ENCODE measurements at places on chromosomes 2 and 18.

DNA sequence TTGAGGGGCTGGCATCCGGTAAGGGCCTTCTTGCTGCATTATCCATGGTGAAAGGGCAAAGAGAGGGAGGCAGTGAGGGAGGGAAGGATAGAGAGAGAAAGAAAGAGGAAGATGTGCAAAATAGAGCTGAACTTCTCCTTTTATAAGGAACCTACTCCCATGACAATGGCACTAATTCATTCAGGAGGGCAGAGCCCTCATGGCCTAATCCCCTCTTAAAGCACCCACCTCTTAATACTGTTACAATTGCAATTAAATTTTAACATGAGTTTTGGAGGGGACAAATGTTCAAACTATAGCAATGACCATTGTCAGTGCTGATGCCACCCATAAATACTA is 60.2 kb downstream of the CXCR4 start:
- DNase-seq, result no peak

- no peak for DNase-seq
These were observed 923 bp downstream of the FIGLA start for GRCh38 chr2:70789304-70790135.

GRCh38 chr2:29562896-29563295 is 358.5 kb downstream of the ALK start:
- no peak for DNase-seq

DNA sequence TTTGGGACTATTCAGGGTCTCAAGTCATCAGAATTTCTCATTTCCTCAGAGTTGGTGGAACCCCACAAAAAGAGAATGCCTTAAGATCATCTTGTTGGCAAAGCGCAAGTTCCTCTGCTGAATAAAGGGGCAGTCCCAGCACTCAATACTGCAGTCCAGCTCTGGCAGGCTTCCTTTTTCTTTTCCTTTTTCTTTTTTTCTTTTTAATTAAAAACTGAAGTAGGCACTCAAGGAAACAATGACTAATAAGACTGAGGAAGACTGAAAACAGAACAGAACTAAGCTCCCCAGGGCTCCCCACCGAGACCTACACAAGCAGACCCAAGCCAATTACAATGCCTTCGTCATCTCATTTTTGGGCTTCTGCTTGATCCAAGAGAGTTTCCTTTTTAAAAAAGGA is 82.0 kb downstream of the STK39 start:
- no peak for DNase-seq

- no peak for DNase-seq
These were observed 304.8 kb upstream of the FSIP2 start for GRCh38 chr2:185433824-185434223.

- DNase-seq, result no peak
These were observed 61.1 kb upstream of the ID2 start for GRCh38 chr2:8620611-8621382.

DNA sequence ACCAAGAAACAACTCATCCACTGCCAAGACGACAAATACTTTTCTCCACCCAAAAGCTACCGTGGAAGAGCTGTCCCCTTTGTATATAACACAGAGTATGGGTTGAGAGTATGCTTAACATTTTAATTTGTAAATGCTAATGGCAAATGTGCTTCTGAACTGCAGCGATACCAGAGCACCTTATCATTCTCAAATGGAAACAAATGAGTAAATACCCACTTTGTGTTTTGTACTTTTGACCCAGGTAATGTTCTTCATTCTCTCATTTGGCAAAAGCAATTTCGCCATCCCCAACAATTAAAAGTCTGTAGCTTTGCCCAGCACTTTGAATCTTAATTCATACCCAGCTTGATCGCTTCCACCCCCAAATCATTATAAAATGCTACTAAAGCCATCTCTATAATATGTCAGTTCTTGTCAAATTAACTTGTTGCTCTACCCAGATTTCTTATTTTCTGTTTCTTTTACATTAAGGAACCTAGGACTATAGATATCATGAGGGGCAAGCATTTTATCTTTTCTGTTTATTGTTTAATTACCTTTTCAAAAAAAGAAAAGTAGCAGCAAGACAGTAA is 6.2 kb upstream of the POU3F3 start:
- no peak for DNase-seq

DNA sequence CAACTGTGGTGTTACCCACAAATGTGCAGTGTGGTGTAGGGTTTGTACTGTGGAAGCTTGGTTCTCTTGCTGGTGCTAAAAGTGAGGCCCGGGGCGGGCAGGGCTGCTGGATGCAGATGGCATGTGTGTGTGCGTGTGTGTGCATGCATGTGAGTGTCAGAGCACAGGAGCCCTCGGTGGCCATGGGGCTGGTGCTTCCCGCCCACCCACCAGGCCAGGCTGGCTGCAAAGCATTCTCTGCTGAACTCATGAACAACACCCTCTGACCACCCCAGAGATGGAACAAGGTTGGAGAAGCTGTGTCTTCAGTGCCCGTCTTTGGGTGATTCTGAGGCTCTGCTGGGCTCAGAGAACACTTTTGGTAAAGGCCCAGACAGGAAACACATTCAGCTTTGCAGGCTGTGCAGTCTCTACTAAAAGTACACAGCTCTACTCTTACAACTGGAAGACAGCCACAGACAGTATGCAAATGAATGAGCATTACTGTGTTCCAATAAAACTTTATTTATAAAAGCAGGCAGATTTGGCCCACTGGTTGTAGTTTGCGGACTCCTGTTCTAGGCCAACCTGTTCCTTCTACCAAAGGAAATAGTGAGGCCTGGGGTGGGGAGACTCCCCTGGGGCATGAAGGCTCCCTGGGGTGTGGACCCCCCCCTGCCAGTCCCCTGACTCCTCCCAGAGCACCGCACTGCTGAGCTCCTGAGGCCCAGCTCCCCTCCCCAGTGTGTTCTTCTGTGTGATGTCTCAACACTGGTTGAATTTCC is 225.3 kb upstream of the HDAC4 start:
- no peak for DNase-seq

DNA sequence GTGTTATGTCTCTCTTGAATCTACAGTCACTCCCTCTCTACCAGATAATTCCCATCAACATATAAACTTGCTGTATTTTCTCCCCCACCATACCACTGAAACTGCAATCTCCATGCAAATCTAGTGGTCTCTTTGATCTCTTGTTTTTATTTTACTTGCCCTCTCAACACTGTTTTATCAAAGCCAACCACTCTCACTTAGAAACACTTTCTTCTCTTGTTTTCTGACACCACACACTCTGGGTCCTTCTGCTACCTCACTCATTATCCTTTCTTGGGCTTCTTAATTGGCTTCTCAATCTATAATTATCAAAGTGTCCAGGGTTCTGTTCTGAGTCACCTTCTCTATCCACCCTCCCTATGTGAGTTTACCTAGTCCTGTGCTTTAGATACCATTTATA is 2.0 kb upstream of the MCFD2 start:
- no peak for DNase-seq

DNA sequence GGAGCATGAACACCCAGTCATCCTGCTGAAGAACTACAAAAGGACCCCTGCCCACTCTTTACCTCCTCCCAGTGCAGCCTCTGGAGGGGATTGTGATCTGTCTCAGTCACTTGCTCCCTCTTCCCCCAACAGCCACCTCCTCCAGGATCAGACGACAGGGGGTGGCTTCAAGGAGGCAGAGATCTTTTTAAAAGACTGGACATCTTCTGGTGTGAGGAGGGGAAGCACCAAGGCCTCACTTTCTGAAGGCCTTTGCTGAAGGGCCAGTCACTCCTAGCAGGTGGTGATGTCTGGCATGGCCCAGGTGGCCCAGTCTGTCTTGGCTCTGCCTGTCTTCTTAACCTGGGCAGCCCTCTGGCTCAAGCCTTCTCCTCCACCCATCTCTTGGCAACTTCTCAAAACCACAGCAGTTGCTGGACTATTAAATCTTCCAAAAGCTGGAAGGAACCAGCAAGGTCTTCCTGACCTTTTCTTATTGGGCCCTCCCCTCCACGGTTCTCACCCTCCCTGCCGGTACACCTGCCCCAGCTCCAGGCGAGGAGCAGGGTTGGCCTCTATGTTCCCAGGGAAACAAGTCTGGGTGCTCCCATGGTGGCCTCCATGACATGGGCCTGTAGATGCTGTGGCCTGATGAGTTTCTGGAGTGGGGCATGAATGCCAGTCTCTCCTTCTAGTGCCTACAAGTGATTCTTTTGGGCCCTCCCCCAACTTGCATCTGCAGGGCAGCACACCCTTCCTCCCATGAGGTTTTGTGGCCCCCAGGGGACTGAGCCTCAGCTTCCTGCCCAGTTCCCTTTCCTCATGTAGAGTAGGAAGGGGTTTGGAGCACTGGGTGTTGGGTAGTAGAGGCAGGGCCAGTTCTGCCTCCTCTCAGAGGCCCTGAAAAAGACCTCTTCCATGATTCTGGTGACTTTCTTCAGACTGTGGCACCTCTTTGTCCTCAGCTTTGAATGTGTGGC is 5.0 kb upstream of the ATP6V1B1 start:
- no peak for DNase-seq

DNA sequence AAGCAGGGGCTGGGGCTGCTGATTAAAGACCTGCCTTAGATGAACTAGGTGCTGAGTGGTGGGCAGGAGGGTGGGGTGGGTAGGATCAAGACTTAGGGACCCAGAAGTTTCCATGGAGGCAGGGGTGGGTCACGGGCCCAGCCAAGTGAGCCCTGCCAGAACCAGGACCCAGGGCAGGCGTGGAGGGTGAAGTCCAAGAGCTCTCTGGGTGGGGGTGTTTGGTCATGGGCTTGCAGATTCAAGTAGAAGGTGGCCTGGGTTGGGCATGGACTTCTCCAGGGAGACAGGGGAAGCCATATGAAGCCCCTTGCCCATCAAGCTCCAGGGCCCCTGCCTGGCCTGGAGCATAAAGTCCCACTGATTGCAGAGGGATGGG is 168.8 kb downstream of the SMAD7 start:
- no peak for DNase-seq

GRCh38 chr2:30237966-30238800 is 6.8 kb downstream of the LBH start:
- DNase-seq, result no peak

DNA sequence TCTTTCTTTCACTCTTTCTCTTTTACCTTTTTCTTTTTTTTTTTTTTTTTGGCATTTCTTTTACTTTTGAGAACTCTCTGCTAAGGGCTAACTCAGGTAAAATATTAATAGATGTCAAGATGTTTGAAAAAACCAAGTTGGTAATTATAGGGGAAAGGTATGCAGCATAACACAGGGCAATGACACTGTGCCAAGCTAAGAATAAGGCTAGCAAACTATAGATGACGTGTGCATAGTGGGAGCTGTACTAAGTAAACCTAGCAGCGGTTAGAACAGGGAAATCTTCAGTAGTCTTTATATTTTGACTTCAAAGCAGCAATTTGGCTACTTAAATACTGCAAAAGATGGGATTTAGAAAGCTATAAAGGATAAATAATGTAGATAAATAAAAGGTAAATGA is 415.4 kb upstream of the RGPD4 start:
- no peak for DNase-seq

- no peak for DNase-seq
These were observed 721 bp downstream of the METTL5 start for GRCh38 chr2:169823996-169824372.

- DNase-seq, result no peak
These were observed 60.6 kb downstream of the DAW1 start for GRCh38 chr2:227932001-227932400.

- DNase-seq, result no peak
These were observed 235.9 kb upstream of the KCNJ3 start for GRCh38 chr2:154462634-154463033.

GRCh38 chr2:26639685-26640243 is 1.4 kb downstream of the CIB4 start:
- DNase-seq, result no peak

DNA sequence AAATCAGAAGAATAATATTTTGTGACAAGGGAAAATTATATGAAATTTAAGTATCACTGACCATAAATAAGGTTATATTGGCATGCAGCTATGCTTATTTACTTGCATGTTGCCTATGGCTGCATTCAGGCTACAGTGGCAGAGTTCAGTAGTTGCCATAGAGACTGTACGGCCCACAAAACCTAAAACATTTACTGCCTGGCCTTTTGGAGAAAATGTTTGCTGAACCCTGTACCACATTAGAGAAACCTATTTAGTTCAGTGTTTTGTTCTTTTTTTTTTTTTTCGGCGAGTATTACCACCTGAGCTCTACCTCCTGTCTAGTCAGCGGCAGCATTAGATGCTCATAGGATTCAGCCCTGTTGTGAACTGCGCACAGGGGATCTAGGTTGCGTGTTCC is 163.7 kb downstream of the MCFD2 start:
- no peak for DNase-seq

GRCh38 chr2:235216901-235217300 is 265.1 kb downstream of the SH3BP4 start:
- no peak for DNase-seq

- no peak for DNase-seq
These were observed 100.1 kb upstream of the ARHGAP15 start for GRCh38 chr2:143029141-143029540.

- DNase-seq, result no peak
These were observed 54.9 kb downstream of the R3HDM1 start for GRCh38 chr2:135586148-135586547.

DNA sequence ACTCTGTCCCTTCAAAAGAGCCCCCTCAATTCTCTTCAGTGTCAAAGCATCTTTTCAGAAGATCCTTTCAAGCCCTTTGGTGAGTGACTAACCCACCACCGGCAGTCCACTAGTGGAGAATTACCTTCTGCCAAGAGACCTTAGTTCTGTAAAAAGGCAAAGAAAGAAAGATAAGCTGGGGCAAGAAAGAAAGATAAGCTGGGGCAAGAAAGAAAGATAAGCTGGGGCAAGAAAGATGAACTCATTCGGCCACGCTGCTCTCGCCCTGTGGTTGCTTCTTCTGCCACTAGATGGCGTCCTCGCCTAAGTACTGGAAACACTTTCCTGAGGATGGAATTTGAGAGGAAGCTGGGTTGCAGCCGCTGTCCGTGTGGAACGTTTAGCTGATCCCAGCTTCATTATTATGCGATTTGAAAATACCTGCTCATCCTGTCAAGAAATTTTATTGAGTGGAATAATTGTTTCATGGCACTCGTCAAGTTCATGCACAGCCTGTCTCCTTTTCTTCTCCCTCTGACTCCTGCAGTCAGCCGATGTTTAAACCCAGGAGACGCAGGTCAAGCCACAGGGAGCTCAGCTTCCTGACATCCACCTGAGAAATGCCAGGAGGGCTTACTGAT is 17.3 kb upstream of the ANXA4 start:
- peak; percentile 60 for DNase-seq

DNA sequence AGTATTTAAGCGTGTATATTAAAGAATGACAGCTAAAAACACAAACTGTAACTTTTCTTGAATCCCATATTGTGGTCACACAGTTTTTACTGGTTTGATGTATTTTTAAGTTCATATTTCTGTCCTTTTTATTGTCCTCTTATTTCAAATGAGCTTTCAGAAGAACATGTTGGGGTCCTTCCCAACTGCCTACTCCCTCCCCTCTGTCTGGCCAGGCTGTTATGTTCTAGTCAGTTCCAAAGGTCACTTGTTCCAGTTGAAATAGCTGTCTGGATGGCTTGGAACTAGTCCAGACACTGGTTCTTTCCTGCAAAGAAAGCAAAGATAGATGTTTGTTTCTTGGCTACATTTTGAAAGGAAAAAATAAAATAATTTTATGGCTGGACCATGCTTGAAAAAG is 306.9 kb downstream of the GULP1 start:
- no peak for DNase-seq

GRCh38 chr2:165462443-165462842 is 7.1 kb upstream of the CSRNP3 start:
- DNase-seq, result no peak

- DNase-seq, result no peak
These were observed 113.6 kb upstream of the TTC39C start for GRCh38 chr18:23900994-23901393.
